ENCODE measurements at places on chromosomes 7 and 10.

GRCh38 chr7:100367676-100368613 lies 5.3 kb upstream of the PILRA start:
- no peak for DNase-seq

GRCh38 chr7:1981201-1981877 lies 251.4 kb downstream of the MAD1L1 start:
- no peak for DNase-seq

DNA sequence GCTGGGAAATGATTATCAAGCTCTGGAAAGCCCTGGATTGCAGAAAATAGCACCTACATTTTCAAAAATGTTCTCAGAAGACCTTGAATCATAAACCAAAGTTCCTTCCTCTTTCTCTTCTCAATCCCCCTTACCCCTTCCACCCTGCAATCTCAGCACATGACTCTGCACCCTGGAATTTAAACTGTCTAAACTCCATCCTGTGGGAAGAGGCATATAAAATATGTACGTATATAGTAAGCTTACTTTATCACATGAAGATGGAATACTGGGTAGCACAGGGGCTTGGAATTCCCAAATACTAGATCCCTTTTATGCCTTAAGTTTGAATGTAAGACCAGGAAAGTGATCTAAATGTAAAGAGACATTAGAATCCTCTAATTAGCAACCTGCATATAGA lies 7.7 kb downstream of the AGMO start:
- DNase-seq: no peak

GRCh38 chr10:108788891-108789290 lies 1134.4 kb downstream of the XPNPEP1 start:
- DNase-seq: no peak

- no peak for DNase-seq
These were observed 30.1 kb downstream of the KCND2 start for GRCh38 chr7:120303105-120303504.

DNA sequence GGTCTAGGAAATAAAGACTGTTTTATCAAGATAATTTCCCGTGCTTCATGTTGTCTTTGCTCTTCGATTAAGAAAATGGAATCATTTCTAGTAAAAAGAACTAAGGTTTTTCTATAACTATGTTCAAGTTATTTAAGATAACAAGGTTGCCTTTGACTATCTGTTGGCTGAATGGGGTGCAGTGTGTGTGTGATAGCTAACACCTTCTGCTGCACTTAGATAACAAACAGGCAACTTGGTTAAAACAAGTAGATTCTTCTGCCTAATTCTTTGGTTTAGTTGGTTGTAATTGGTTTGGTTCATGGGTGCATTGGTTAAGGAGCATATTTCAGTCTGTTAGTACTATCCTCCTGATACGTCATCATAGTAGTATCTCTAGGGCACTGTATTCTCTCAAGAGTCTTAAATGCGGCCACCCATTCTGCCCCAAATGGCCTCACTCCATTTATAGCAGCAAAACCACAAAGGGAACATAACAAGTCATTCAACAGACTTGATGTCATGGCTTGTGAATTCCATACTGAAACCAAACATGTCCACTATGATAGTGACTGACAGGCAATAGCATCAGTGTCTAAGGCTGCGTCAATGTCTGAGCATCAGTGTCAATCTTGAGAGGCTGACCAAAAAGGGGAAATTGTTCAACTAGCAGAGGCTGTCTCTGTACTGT lies 55.7 kb downstream of the CCDC3 start:
- no peak for DNase-seq

DNA sequence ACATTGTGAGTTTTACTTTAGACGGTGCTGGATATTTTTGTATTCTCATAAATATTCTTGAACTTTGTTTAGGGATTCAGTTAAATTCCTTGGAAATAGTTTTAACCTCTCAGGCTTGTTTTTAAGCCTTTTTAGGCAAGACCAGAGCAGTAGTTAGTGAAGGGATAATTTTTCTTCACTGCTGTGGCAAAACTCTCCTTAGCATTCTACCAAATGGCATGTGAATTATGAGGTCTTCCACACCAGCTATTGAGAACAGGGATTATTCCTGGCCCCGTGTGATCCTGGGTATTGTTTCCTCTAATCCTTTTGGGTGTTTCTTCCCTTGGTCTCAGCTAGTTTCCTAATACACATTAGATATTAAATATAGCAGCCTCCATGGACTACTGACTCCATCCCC lies 46.2 kb downstream of the CCDC71L start:
- no peak for DNase-seq

DNA sequence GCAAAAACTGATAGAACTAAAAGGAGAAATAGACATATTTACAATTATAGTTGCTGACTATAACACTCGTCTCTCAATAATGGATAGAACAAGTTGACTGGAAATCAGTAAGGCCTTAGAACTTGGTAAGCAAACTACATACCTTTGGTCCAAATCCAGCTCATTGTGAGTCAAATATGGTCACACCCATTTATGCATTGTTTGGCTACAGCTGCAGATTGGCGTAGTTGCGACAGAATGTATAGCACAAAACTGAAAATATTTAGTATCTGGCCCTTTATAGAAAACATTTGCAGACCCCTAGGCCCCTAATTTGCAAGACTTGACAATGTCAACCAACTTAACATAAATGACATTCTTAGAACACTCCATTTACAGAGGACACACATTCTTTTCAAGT lies 103.6 kb upstream of the EGR2 start:
- no peak for DNase-seq

GRCh38 chr10:110016039-110016438 lies 8.3 kb downstream of the ADD3 start:
- no peak for DNase-seq

GRCh38 chr10:22597138-22597537 lies 117.2 kb downstream of the PIP4K2A start:
- DNase-seq: no peak

GRCh38 chr10:95976362-95977229 lies 66.8 kb upstream of the CCNJ start:
- no peak for DNase-seq

DNA sequence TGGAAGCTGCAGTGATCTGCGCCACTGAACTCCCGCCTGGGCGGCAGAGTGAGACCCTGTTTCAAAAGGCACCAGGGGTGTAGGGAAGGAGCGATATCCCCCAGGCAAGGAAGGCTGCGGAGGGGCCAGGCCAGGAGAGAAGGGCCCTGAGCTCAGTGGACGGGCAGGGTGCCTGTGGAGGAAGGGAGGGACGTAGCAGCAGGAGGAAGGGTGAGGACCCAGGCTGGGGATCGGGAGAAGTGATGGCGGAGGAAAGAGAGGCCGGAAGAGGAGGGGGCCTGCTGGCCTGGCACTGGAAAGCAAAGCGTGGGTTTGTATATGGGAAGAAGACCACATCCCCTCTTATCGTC lies 45.6 kb downstream of the ALOX5 start:
- DNase-seq: no peak

DNA sequence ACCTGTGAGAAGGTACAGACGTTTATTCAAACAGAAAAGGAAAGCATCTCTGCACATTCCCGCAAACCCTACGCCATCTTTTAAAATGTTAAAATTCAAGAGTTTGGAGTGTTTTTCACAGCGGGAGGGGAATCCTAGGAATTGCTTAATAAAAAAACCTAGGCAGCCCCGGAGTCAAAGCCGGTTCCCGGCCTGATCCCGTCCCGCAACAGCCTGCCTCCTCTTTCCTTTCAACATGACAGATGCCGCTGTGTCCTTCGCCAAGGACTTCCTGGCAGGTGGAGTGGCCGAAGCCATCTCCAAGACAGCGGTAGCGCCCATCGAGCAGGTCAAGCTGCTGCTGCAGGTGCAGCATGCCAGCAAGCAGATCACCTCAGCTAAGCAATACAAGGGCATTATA lies 123.0 kb upstream of the VSTM2A start:
- no peak for DNase-seq

- DNase-seq: no peak
These were observed 132.2 kb downstream of the BBS9 start for GRCh38 chr7:33261585-33261984.

GRCh38 chr10:126352453-126352852 lies 35.8 kb downstream of the ADAM12 start:
- no peak for DNase-seq

- DNase-seq: peak; percentile 60
These were observed at the start of gene KCNIP2 for GRCh38 chr10:101843032-101844021. Gene KCNIP2 (minus strand): TSS chr10:101843800. CDS start chr10:101843568, 232 bp downstream.

- no peak for DNase-seq
These were observed 7.2 kb upstream of the PSAP start for GRCh38 chr10:71857934-71858890.

GRCh38 chr7:48718731-48719378 lies 205.5 kb upstream of the CDC14C start:
- DNase-seq: no peak
